RCC 7860 (cell line): ENCODE measurements at places on chromosomes 5 and 9.

DNA sequence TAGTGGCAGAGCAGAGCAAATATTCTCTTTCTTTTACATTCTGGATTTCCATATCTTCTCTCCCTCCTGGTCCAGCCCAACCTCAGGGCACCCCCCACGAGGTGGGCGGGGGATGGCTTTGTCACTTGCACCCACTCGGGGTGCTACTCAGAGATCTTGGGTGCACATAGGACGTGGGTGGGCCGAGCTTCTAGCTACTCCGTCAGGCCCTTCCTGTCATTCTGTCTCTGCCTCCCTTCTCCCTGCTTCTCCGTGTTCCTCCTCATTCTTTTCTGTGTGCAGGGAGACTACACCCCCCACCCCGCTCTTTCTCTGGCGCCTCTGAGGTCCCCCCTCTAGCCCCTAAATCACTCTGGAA lies 19.5 kb downstream of the PCDHGC5 start:
- no peak for DNase-seq

DNA sequence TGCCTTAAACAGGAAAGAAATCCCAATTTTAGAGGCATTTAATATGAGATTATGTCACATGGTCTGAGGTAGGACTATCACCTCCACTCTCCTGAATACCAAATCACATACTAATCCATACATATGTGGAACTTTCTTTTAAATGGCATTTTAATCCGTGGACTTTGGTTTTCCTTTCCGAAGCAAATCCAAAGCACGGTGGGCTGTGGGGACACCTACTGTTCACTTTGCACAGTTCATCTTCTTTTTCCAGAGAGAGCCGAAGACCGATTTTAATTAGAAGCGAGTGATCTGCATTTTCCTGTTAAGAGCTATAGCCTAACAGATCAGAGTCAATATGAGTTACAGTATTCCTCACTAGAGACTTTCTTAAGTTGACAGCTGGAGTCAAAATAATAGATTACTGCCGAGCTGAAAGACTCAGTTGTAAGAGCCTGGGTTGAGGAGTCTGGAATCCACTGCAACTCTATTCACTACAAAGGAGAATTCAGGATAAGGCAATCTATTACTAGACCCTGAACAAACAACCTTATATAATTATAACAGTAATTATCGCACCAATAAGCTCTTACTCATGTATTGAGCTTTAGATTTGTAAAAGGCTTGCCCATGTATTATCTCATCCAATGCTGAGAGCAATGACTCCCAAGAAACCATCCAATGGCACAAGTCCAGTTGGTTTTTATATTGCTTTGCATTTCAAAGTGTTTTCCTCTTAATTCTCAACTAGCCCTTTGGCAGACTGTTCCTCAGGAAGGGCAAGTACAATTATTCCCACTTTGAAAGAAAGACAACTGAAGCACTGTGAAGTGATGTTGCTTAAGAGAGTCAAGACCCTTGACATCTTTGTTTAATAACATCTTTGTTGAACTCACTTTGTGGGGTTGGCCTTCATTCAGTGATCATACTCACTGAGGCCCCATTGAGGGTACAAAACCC lies 144.7 kb downstream of the TRPM6 start:
- no peak for DNase-seq

DNA sequence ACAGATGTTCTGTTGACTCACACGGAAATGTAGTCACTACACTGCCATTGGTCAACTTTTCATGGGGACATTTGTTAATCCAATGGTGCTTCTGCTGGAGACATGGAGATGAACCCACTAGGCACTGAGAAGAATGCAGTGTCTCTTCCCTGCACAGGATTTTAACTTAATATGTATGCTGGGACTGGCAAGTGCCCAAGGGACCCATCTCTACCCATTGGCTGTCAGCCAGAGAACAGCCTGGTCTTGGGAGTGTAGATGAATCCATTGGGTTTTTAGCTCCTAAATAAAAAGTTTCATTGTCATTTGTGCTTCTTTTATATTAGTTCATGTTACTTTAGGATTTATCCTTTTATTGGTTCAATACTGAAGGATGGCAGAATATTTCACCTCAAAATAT lies 195.8 kb upstream of the CDH6 start:
- no peak for DNase-seq

DNA sequence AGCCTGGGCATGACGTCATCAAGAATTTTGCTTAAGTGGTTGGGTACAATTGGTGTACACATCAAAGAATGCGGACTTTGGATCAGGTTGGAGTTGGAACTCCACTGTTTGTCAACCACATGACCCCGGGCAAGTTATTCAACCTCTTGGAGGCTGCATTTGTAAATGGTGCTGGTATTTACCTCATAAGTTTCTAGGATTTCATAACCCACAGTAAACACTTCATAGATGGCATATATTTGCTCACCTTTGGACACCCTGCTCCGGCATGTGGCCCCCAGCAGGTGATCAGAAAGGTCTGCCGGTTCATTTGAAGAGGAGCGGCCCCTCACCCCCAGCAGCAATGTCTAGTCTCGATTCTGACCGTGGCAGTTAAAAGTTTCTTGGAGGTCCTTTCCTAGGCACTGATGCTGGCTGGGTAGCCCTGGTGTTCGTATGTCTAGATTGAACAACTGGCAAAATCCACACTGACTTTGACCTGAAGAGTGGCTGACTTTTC lies 60.6 kb downstream of the IL6ST start:
- DNase-seq: no peak

GRCh38 chr9:133934482-133935232 lies 57.5 kb downstream of the VAV2 start:
- DNase-seq: no peak

DNA sequence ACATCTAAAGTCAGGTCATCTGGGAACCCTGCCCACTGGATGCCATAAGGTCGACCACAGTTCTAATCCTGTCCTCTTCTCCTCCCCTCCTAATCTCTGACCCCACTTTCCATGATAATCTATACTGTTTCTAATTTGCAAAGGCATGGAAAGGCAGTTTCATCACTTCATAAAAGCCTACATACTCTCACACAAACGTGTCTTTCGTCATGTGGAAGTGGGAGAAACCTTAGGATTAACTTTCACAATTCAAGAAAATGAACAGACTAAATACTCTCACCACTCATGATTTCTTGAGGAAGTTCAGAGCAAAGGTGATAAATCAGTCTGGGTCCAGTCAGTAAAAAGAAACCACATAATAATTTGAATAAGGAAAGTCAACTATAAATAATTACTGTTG lies 5.5 kb downstream of the FANCC start:
- DNase-seq: no peak

- DNase-seq: no peak
These were observed 622 bp upstream of the ISL1 start for GRCh38 chr5:51382521-51383130.

- DNase-seq: no peak
These were observed 73.8 kb downstream of the SLC25A46 start for GRCh38 chr5:110812639-110813038.

DNA sequence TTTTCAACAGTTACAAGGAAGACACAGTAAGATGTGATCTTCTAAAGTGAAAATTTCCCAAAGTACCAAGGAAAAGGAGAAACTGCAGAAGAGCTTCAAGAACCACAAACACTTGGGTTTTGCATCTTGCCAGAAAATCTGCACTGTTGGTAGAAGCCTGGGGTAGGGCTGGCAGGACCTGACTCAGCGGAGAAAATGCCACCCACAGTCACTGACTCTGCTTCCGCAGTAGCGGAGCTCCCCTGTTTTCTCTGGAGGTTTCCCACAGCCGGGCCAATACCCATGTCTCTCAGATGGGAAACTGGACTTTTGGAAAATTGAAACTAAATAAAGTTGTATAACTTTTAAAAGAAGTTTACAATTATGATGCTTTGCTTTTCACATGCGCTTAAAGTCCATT lies 104.2 kb downstream of the MEF2C start:
- DNase-seq: no peak

GRCh38 chr9:23447166-23447565 lies 378.9 kb downstream of the ELAVL2 start:
- DNase-seq: no peak

- no peak for DNase-seq
These were observed 281.1 kb downstream of the MRPS30 start for GRCh38 chr5:45089870-45090269.

- no peak for DNase-seq
These were observed 349.5 kb downstream of the DRD1 start for GRCh38 chr5:175094461-175094860.

DNA sequence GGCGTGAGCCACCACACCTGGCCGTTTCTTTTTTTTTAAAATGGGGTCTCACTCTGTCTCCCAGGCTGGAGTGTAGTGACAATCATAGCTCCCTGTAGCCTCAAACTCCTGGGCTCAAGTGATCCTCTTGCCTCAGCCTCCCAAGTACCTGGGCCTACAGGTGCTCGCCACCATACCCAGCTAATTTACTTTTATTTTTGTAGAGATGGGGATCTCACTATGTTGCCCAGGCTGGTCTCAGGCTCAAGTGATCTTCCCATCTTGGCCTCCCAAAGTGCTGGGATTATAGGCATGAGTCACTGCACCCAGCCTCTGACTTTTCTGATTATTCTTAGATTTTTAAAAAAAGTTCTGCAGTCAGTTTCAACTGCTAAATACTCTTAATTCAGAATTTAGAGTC lies 21.3 kb downstream of the RAI14 start:
- no peak for DNase-seq

GRCh38 chr9:127183814-127184582 lies 61.6 kb upstream of the ANGPTL2 start:
- no peak for DNase-seq

- no peak for DNase-seq
These were observed 15.8 kb downstream of the ISL1 start for GRCh38 chr5:51398875-51399642.

GRCh38 chr5:135112008-135112725 lies 78.1 kb upstream of the PITX1 start:
- no peak for DNase-seq

DNA sequence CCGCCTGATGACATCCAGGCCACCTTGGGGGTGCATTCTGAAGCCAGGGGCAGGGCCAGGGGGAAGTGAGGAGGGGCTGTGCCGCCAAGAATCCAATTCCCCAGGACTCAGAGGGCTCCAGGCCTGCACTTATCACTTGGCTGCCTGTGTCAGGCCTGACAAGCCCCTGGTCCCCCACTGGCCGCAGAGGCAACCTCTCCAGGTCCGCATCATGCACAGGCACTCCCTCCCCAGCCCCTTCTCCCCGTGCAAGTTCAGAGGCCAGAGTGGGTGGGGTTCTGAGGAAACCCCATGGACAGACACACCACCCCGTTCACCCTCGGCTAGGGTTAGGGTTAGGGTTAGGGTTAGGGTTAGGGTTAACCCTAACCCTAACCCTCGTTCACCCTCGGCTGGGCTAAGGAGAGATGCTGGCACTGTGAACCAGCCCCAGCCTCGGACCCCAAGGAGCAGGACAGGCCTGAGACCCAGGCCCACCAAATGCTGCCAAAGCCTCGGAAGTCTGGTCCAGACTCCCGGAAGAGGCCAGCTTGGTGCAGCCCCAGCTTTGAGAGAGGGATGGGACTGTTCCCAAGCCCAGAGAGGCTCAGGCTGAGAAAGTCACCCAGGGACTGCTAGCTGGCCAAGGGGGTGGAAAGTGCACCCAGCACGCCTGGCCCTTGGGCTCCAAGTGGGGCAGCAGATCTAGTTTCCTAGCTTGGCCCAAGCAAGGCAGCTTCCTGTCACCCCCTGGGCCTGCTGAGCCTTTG lies 4.9 kb downstream of the LCN2 start:
- no peak for DNase-seq

- DNase-seq: no peak
These were observed 6.2 kb downstream of the NKX2-5 start for GRCh38 chr5:173228639-173229381.

- no peak for DNase-seq
These were observed 4.6 kb upstream of the SAR1B start for GRCh38 chr5:134637116-134637721.

- DNase-seq: no peak
These were observed 1044.2 kb downstream of the TLE4 start for GRCh38 chr9:80615964-80616363.

GRCh38 chr5:8765886-8766285 lies 780.0 kb downstream of the SEMA5A start:
- no peak for DNase-seq

GRCh38 chr5:126769703-126770102 lies 7.2 kb upstream of the LMNB1 start:
- no peak for DNase-seq

- DNase-seq: no peak
These were observed 59.9 kb upstream of the ZNF354A start for GRCh38 chr5:178790371-178790770.
